ENCODE measurements at places on chromosomes 12 and 14. TPM values are rescaled to one million over a fixed set of nuclear protein-coding genes. Genes with fewer than 3 reads are reported as not detected.

TTC6 gene
- total RNA-seq, result not detected

OAS1 gene
- total RNA-seq, result 17.8 TPM

MMP17 gene
- total RNA-seq, result not detected

SELPLG gene
- 30.0 TPM for total RNA-seq

CYP46A1 gene
- total RNA-seq, result 0.21 TPM

SERPINA4 gene
- not detected for total RNA-seq

BAZ1A gene
- total RNA-seq, result 61.0 TPM

LBHD2 gene
- total RNA-seq, result not detected

MIP gene
- total RNA-seq, result not detected

CFAP54 gene
- total RNA-seq, result 0.31 TPM

LRRK2 gene
- not detected for total RNA-seq

AQP2 gene
- not detected for total RNA-seq

KRT6B gene
- not detected for total RNA-seq

GALNT16 gene
- total RNA-seq, result 0.12 TPM

POTEG gene
- not detected for total RNA-seq

SMCO3 gene
- total RNA-seq, result not detected

C12orf50 gene
- total RNA-seq, result 0.07 TPM
